ENCODE measurements at places on chromosomes 7 and 10.
A peak's percentile ranks its signal among the peaks of the same experiment; 100 is the strongest.

DNA sequence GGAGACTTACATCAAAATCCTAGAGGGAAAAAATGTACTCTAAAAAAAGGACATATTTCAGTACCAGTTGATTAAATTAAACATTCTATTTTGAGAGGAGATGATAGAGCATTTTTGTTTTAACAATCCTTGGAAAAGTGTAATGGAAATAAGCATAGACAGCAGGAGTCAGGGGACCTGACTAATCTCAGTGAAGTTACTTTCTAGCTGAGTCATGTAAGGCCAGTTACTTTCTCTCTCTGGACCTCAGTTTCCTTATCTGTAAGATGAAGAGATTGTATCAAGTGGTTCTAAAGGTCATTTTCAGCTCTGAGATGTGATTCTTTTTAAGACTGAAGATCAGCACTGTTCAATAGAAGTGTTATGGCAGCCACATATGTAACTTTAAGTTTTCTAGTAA is 44.1 kb downstream of the VTI1A start:
- no peak for DNase-seq

DNA sequence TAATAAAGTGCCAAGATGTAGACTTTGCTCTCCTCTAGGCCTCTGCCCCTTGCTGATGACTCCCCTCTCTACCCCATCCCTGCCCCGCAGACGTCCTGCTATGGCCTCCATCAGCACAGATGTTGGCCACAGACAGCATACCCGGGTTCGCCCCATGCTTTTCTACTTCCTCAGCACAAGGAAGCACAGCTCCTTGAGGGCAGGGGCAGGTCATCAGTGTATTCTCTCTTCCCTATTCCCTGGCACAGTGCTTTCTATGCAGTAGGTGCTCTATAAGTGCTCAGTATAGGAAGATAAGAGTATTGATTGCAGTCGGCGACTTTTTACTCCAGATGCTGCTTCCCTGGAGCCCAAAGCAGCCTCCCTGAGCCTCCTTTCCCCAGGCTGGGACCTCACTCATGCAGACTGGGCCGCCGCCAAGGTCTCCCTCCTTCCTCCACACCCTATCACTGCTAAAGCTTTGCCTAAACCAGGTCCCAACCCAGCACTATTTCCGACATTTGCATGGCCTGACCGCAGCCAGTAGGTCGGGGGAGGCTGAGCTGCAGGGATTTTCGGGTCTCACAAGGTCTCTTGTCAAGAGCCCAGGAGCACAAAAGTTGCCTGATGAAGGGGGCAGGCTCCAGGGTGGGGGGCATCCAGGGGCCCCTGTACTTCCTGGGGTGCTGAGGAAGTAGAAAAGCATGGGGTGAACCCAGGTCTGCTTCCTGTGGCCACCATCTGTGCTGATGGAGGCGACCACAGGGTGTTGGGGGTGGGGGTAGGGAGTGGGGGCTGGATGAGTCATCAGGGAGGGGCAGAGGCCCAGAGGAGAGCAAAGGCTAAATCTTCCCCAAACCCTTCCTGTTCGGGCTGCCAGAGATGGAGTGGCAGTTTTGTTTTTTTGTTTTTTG is 8.0 kb downstream of the CALHM3 start:
- peak; percentile 53 for DNase-seq

DNA sequence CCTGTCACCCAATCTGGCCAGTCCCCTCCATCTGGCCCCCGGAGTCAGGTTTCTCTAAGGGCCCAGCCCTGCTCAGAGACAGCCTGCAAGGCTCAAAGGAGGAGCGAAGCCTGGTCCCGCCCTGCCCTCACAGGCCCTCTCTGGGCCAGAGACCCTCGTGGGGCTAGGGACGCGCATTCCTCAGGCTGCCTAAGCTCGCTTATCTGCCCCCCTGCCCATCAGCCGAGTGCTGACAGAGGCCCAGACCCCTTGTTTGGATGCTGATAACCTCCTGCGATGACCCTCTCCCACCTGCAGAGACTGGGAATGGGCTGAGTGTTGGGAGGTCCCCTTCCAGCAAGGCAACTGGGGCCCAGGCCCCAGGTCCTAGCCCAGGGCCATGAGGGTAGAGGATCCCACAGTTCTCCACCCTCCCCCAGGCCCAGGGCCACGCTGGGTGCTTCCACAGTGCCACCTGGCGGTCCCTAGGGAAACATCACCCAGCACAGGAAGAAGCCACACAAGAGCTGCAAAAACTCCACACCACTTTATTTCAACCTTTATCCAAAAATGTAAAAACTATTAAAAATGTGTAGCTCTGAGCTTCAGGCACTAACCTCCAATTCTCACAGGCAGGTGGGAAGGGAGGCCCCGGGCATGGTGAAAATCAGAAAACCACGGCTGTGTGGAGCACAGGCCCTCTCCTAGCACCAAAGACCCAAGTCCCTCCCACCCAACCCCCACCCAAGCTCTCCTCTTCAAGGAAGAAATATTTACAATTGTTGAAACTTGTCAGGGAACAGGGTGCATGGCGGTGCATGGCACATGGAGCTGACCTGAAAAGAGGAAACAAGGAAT is 2.2 kb downstream of the NPM3 start:
- DNase-seq = peak; percentile 50

DNA sequence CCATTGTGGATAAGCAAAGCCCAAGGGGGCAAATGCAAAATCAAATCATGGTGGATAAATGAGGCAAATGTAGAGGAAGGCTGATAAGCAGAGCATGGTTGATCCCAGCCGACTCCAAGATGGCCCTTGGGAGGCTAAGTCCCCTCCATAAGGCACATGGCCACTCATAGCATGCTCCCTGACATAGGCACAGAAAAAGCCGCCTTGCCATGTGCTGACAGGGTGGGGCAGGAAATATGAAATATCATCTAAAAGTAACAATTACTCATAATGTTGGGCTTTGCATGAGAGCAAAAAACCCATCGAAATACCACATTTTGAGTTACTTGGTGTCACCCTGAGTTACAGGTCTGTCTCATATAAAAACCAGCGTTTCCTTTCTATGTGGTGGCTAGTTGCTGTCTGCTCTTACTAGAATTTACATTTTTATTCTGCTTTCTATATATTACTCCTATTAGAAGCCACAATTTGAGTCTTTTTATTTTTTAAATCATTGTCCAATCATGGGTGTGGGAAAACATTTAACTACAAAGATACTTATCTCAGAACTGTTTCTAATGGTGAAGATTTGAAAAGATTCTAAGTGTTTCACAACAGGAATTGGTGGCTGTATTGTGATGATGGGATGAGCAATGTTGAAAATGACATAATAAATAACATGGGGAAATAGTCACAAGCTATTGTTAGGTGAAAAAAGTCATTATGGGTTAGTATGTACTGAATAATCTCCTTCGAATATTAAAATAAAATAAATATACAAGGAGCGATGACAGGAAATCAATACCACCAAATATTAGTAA is 102.7 kb downstream of the CUBN start:
- DNase-seq = peak; percentile 55
